ENCODE measurements at places on chromosomes 1 and 21. TPM values are rescaled to one million over a fixed set of nuclear protein-coding genes. Genes with fewer than 3 reads are reported as not detected.

DNA sequence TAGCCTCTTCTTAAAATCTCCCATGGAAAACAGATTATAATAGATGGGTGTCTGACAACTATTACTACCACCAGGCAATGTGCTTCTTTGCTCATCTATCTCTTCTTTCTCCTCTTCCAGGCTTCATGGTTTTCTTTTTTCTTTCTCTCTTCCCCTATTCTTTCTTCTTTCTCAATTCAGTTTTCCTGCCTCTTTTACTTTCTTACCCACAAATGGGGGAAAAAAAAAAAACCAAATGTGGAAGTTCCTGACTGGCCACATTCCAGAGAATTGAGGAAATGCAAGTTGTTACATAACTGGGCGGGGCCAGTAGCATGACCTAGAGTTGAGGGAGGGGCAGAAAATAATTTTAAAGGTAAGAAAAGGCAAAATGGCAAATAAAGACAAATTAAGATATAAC, 10.9 kb upstream of the SMG7 start:
- peak; percentile 63 for DNase-seq
- H3K36me3 ChIP-seq: no peaks in the 10 kb centered on the region
- peaks cover 7% of the 10 kb centered on the region for H3K4me1 ChIP-seq

- no peak overlapping the region for H3K27ac ChIP-seq
- no peak for DNase-seq
- H3K4me3 ChIP-seq: no peak overlapping the region
- no peaks in the 10 kb centered on the region for H3K36me3 ChIP-seq
These were observed 195.9 kb upstream of the POU3F1 start for GRCh38 chr1:38242506-38242905.

DNA sequence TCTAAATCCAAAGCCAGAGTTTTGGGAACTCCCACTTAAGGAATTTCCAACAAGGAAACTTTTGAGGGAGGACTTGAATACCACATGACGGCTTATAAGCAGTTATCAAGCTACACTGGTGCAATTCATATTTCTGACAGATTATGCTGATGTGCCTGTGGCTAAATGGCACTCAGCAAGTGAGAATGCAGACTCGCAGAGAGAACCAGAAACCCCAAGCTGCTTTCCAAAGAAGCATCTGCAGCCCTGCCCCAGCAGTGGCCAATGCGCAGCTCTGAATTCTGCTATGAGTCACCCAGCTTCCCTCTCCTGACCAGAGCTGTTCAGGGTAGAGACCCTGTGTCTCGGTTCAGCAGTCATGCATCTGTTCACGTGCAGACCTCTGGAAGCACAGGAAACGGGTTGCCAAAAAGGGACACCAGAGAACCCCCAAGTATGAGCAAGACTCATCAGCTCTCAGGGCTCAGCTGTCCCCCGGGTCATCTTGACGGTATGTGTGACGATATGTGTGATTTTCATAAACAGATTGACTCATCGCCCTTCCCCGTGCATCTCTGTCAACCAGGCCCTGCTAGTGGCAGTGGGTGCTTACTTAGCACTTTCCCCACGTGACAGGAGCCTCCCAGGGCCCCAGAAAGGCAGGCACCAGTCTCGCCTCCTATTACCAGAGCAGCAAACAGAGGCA, 76.3 kb downstream of the ITPKB start:
- no peaks in the 10 kb centered on the region for H3K27me3 ChIP-seq
- no peaks in the 10 kb centered on the region for H3K4me1 ChIP-seq
- H3K27ac ChIP-seq: peak overlapping the region; percentile 38
- peak; percentile 59 for DNase-seq
- H3K36me3 ChIP-seq: no peaks in the 10 kb centered on the region
- no peak overlapping the region for H3K4me3 ChIP-seq

DNA sequence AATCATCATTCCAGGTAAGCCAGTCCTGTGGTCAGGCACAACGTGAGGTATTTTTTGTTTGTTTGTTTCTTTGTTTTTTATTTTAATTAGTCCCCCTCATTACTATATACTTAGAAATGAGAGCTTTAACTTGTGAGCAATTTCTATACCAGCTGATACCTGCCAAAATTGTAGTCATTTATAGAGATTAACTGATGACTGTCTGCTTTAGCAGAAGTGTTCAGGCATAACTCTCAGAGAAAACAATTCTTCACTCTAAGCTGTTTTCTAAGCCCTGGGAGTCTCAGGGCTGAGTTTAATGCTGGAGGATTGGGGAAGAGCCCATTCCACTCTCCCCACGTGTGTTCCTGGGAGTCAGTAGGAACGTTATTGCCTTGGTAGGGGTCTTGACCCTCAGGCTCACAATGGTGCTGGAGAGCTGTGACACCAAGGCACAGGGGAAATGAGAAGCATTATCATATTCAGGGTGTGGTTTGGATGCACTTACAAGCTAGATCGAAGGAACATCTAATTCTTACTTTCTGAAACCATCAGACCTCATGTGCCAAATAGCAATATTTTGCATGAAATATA, 168.2 kb downstream of the CLIC6 start:
- H3K4me1 ChIP-seq: peaks cover 29% of the 10 kb centered on the region
- H3K27me3 ChIP-seq: no peaks in the 10 kb centered on the region
- DNase-seq: no peak
- peak overlapping the region; percentile 63 for H3K27ac ChIP-seq
- peaks cover 60% of the 10 kb centered on the region for H3K36me3 ChIP-seq
- H3K4me3 ChIP-seq: peak overlapping the region; percentile 21

DNA sequence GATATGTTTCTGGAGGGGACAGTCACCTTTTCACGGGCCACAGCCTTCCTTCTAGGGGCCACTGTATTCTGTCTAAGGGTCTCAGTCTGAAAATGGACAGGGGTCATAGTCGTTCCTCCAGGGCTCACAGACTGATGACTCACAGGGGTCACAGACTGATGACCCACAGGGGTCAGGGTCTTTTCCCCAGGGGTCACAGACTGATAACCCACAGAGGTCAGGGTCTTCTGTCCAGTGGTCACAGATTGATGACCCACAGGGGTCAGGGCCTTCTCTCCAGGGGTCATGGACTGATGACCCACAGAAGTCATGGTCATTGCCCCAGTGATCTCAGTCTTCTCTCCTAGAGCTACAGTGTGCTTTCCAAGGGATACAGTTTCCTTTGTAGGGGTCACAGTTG, 12.8 kb downstream of the OVGP1 start:
- H3K36me3 ChIP-seq: peaks cover 9% of the 10 kb centered on the region
- DNase-seq: no peak
- H3K4me3 ChIP-seq: no peak overlapping the region
- no peaks in the 10 kb centered on the region for H3K27me3 ChIP-seq
- H3K27ac ChIP-seq: no peak overlapping the region
- peaks cover 11% of the 10 kb centered on the region for H3K4me1 ChIP-seq

DNA sequence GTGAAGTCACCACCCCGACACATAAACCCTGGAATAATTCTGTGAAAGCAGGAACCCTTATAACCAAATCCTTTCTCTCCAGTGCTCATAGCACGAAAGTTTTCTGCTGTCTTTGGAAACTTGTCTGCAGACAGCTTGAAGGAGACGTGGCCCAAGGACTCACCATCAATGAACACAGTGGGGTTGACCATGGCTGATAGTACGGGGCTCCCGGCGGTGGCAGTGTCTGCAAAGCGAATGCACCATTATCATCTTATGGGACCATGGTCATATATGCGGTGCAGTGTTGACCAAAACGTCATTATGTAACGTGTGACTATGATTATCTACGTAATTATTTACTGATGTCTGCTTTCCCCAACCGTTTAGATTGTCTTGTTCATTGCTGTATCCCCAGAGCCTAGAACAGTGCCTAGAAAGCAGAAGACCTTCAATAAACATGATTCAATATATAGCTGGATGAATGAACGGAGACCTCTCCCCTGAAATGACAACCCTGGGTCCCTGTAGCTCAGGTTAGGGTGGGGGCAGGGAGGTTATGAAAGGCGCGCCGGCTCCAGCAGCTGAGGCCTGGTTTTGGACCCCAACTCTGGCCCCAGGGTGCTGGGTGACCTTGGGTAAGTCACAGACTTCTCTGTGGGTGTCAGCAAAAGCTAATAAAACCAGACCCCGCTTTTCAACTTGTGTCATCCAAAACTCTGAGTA, 128.4 kb upstream of the ZBTB40 start:
- H3K4me1 ChIP-seq: no peaks in the 10 kb centered on the region
- H3K27me3 ChIP-seq: no peaks in the 10 kb centered on the region
- H3K36me3 ChIP-seq: no peaks in the 10 kb centered on the region

GRCh38 chr1:9842781-9843575, 19.2 kb upstream of the CLSTN1 start:
- peaks cover 18% of the 10 kb centered on the region for H3K4me1 ChIP-seq
- H3K36me3 ChIP-seq: no peaks in the 10 kb centered on the region
- no peak overlapping the region for H3K27ac ChIP-seq
- DNase-seq: no peak

- H3K4me1 ChIP-seq: no peaks in the 10 kb centered on the region
- DNase-seq: no peak
- no peaks in the 10 kb centered on the region for H3K36me3 ChIP-seq
- H3K27me3 ChIP-seq: no peaks in the 10 kb centered on the region
- H3K4me3 ChIP-seq: no peak overlapping the region
These were observed 36.0 kb downstream of the ABCG1 start for GRCh38 chr21:42254651-42255601.

- no peak overlapping the region for H3K27ac ChIP-seq
- no peaks in the 10 kb centered on the region for H3K27me3 ChIP-seq
- no peaks in the 10 kb centered on the region for H3K36me3 ChIP-seq
- peaks cover 6% of the 10 kb centered on the region for H3K4me1 ChIP-seq
These were observed 36.8 kb downstream of the FMO3 start for GRCh38 chr1:171127501-171127900.

DNA sequence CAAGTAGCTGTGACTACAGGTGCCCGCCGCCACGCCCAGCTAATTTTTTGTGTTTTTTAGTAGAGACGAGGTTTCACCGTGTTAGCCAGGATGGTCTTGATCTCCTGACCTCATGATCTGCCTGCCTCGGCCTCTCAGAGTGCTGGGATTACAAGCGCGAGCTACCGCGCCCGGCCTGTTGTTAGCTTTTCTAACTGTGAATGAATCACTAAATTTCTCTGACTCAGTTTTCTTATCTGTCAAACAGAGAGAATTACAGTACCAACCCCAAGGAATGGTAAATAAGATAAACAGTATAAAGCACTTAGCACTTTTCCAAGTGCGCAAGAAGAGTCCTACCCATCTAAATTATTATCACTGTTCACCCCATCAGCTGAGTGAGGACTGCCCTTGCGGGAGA, 193.6 kb downstream of the VAV3 start:
- DNase-seq: no peak
- no peaks in the 10 kb centered on the region for H3K36me3 ChIP-seq
- no peaks in the 10 kb centered on the region for H3K4me1 ChIP-seq

- H3K36me3 ChIP-seq: no peaks in the 10 kb centered on the region
- H3K4me3 ChIP-seq: no peak overlapping the region
- no peaks in the 10 kb centered on the region for H3K27me3 ChIP-seq
- no peaks in the 10 kb centered on the region for H3K4me1 ChIP-seq
These were observed 1531.6 kb upstream of the TPTE start for GRCh38 chr21:8989721-8990325.

GRCh38 chr1:208835097-208835463, 590.9 kb upstream of the PLXNA2 start:
- H3K36me3 ChIP-seq: no peaks in the 10 kb centered on the region
- no peaks in the 10 kb centered on the region for H3K4me1 ChIP-seq
- no peaks in the 10 kb centered on the region for H3K27me3 ChIP-seq

Gene CD53
- 3.1 TPM for total RNA-seq

Gene NGF
- total RNA-seq: 3.1 TPM

Gene TMIGD3
- total RNA-seq: not detected

Gene MORC3
- total RNA-seq: 25.4 TPM

Gene TNFRSF14
- 371 TPM for total RNA-seq

Gene LGR6
- total RNA-seq: not detected

Gene LENEP
- not detected for total RNA-seq

Gene PRKCZ
- 41.7 TPM for total RNA-seq

Gene RHD
- 0.18 TPM for total RNA-seq
